Liver (tissue), 10 donors: ENCODE measurements at places on chromosomes 11 and 22. TPM values are rescaled to one million over a fixed set of nuclear protein-coding genes. Genes with fewer than 3 reads are reported as not detected.
A peak's percentile ranks its signal among the peaks of the same experiment; 100 is the strongest.

- no peaks in the 10 kb centered on the region for H3K4me1 ChIP-seq
- H3K27me3 ChIP-seq: no peaks in the 10 kb centered on the region
- H3K36me3 ChIP-seq: no peaks in the 10 kb centered on the region
- H3K27ac ChIP-seq: no peak overlapping the region
- no peak for DNase-seq
- H3K4me3 ChIP-seq: no peak overlapping the region
Observed at GRCh38 chr11:31030138-31030792, 339.3 kb downstream of the DCDC1 start.

- H3K27ac ChIP-seq: no peak overlapping the region
- H3K4me1 ChIP-seq: no peaks in the 10 kb centered on the region
- DNase-seq: no peak
- H3K27me3 ChIP-seq: no peaks in the 10 kb centered on the region
Observed at GRCh38 chr22:41810022-41810421, 9.5 kb downstream of the CCDC134 start.

- no peaks in the 10 kb centered on the region for H3K36me3 ChIP-seq
- H3K4me1 ChIP-seq: no peaks in the 10 kb centered on the region
- no peak overlapping the region for H3K4me3 ChIP-seq
- no peaks in the 10 kb centered on the region for H3K27me3 ChIP-seq
- DNase-seq: no peak
Observed at GRCh38 chr11:28017816-28018215, 90.1 kb downstream of the KIF18A start.

GRCh38 chr11:46560300-46560991 lies 33.4 kb downstream of the AMBRA1 start:
- peak overlapping the region; percentile 52 for H3K4me3 ChIP-seq
- no peak for DNase-seq
- H3K4me1 ChIP-seq: peaks cover 6% of the 10 kb centered on the region
- no peaks in the 10 kb centered on the region for H3K36me3 ChIP-seq

- H3K27me3 ChIP-seq: peaks cover 4% of the 10 kb centered on the region
- no peak overlapping the region for H3K27ac ChIP-seq
- no peak overlapping the region for H3K4me3 ChIP-seq
- H3K36me3 ChIP-seq: no peaks in the 10 kb centered on the region
Observed at GRCh38 chr11:121711236-121711635, 258.5 kb upstream of the SORL1-AS1 start.

- no peaks in the 10 kb centered on the region for H3K27me3 ChIP-seq
- no peak for DNase-seq
- no peaks in the 10 kb centered on the region for H3K36me3 ChIP-seq
- no peak overlapping the region for H3K4me3 ChIP-seq
Observed at GRCh38 chr11:60360621-60361020, 17.7 kb upstream of the MS4A7 start.

- H3K27ac ChIP-seq: no peak overlapping the region
- no peak overlapping the region for H3K4me3 ChIP-seq
- no peaks in the 10 kb centered on the region for H3K27me3 ChIP-seq
- H3K36me3 ChIP-seq: peaks cover 2% of the 10 kb centered on the region
- peaks cover 14% of the 10 kb centered on the region for H3K4me1 ChIP-seq
Observed at GRCh38 chr11:35388061-35388460, 31.3 kb downstream of the SLC1A2 start.

DNA sequence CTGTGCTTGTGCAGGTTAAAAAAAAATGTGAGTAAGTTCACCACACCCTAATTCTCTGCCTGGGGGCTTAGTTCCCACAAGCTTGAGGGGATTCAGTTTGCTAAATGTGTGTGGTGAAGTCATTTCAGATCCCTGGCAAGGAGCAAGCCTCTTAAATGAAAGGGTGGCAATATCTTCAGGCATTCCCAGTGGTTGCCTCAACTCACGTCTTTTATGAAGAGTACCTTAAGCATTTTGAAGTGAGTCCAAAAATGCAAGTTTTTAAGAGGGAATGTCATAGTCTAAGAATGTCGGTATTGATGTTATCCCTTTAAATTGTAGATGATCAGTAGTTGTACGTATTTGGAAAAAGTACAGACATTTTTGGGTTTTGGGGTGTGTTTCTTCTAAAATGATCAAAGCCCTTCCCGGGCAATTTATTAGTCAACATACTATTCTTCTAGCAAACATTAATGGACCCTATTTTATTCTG lies 4.9 kb downstream of the TCP11L1 start:
- no peaks in the 10 kb centered on the region for H3K36me3 ChIP-seq
- no peak for DNase-seq
- no peak overlapping the region for H3K27ac ChIP-seq
- peaks cover 11% of the 10 kb centered on the region for H3K4me1 ChIP-seq
- no peaks in the 10 kb centered on the region for H3K27me3 ChIP-seq
- H3K4me3 ChIP-seq: no peak overlapping the region

DNA sequence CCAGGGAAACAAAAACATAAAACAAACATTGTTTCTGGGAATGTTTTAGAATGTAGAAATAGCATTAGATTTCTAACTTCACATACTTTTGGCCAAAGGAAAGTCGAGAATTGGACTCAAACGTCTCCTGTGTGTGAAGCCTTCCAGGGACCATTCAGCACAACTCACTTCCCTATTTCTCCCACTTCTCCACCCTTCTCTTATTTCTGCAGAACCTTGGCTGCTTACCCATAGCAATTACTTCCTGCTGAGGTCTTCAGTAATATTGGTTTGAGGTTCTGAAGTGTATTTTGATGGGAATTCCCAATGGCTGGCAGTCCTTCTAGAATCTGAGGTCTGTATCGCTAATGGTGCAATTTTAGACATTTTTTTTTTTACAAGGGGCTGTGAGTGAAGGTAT lies 158.3 kb upstream of the SNX19 start:
- no peak for DNase-seq
- H3K27ac ChIP-seq: no peak overlapping the region
- H3K27me3 ChIP-seq: no peaks in the 10 kb centered on the region
- no peaks in the 10 kb centered on the region for H3K36me3 ChIP-seq
- no peak overlapping the region for H3K4me3 ChIP-seq
- no peaks in the 10 kb centered on the region for H3K4me1 ChIP-seq

GRCh38 chr22:17777005-17777716 lies 2.9 kb upstream of the BID start:
- DNase-seq: no peak
- no peaks in the 10 kb centered on the region for H3K27me3 ChIP-seq
- peaks cover 39% of the 10 kb centered on the region for H3K4me1 ChIP-seq
- no peaks in the 10 kb centered on the region for H3K36me3 ChIP-seq

- no peaks in the 10 kb centered on the region for H3K36me3 ChIP-seq
- no peak overlapping the region for H3K27ac ChIP-seq
- H3K4me3 ChIP-seq: no peak overlapping the region
- no peak for DNase-seq
- H3K27me3 ChIP-seq: peaks cover 4% of the 10 kb centered on the region
Observed at GRCh38 chr22:29717789-29718188, 2.0 kb upstream of the CABP7 start.

- H3K4me1 ChIP-seq: no peaks in the 10 kb centered on the region
- no peak for DNase-seq
- H3K4me3 ChIP-seq: no peak overlapping the region
- H3K27ac ChIP-seq: no peak overlapping the region
- no peaks in the 10 kb centered on the region for H3K36me3 ChIP-seq
Observed at GRCh38 chr11:102620818-102621561, 4.1 kb downstream of the MMP20 start.

- DNase-seq: peak; percentile 63
- H3K27me3 ChIP-seq: peaks cover 33% of the 10 kb centered on the region
- H3K4me1 ChIP-seq: peaks cover 4% of the 10 kb centered on the region
- H3K27ac ChIP-seq: no peak within 1 kb of the TSS
Observed at GRCh38 chr11:122981388-122982264, at the start of gene BSX. BSX (minus strand) TSS chr11:122981834; CDS start chr11:122981671, 163 bp downstream.

GRCh38 chr11:121801781-121802180 lies 314.2 kb downstream of the BLID start:
- no peak overlapping the region for H3K27ac ChIP-seq
- no peaks in the 10 kb centered on the region for H3K36me3 ChIP-seq
- no peak for DNase-seq
- no peaks in the 10 kb centered on the region for H3K27me3 ChIP-seq

DNA sequence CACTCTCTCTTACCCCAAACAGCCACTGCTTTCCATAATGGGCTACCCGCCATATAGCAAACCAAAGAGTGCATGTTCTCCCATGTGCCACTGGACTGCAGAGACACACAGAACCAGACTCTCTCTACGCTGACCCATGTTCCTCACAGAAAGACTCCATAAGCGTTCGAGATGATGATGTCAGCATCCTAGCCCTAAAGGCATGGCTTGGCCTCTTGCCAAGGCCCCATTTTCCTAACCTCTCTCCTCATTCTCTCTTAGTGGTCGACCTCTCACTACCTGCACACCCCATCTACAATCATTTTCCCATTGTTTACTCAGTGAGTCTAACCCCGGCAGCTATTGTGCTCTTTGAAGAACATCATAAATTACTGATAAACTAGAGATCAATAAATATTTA lies 4.9 kb downstream of the NDUFC2 start:
- H3K36me3 ChIP-seq: peaks cover 7% of the 10 kb centered on the region
- H3K4me1 ChIP-seq: peaks cover 17% of the 10 kb centered on the region
- H3K27me3 ChIP-seq: no peaks in the 10 kb centered on the region
- H3K27ac ChIP-seq: no peak overlapping the region

DNA sequence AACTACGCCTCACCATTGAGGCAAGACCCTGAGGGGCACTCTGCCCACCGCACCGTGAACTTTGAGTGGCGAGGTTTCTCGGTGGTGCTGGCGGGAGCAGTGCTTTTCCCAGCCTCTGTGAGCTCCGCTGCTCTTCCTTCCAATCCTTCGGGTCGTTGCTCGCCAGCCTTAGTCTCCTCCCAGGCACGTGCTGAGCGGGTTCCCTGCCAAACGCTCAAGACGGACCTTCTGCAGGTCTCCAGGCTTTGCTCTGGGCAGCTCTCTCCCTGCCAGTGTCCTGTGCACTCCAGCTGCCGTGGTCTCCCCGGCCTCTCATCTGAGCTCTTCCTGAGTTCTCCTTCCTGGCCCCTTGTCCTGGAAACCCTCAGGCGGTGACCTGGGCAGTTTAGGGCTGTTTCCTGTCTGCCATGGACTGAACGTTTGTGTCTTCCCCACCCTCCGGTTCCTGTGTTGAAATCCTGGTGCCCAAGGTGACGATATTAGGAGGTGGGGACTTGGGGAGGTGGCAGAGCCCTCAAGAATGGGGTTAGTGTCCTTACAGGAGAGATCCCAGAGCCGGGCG lies 11.2 kb upstream of the MUC6 start:
- no peak overlapping the region for H3K4me3 ChIP-seq
- no peak overlapping the region for H3K27ac ChIP-seq
- peaks cover 5% of the 10 kb centered on the region for H3K27me3 ChIP-seq
- H3K36me3 ChIP-seq: no peaks in the 10 kb centered on the region
- no peaks in the 10 kb centered on the region for H3K4me1 ChIP-seq
- DNase-seq: no peak

- DNase-seq: no peak
- H3K27ac ChIP-seq: no peak overlapping the region
- no peaks in the 10 kb centered on the region for H3K36me3 ChIP-seq
- H3K4me3 ChIP-seq: no peak overlapping the region
Observed at GRCh38 chr11:113286009-113286408, 28.4 kb upstream of the TTC12 start.

DNA sequence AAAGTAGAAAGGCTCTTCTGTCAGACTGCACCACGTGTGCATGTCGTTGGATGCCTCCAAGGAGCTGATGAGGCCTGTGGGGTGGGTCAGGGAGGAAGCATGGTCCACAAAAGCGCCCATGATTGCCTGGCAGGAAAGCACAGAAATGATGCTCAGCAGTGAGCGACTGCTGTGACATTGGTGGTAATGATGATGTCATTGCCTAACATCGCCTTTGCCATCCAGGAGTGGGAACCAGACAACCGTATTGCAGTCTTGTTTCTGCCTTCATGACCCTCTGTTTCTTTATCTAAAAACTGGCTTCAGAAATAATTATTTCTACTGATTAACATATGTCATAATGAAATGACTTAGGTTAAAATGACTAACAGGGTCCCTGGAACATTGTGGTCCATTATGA lies 477.8 kb upstream of the B3GAT1 start:
- H3K4me1 ChIP-seq: no peaks in the 10 kb centered on the region
- no peak overlapping the region for H3K27ac ChIP-seq
- H3K27me3 ChIP-seq: no peaks in the 10 kb centered on the region
- H3K4me3 ChIP-seq: no peak overlapping the region
- H3K36me3 ChIP-seq: no peaks in the 10 kb centered on the region
- DNase-seq: no peak

DNA sequence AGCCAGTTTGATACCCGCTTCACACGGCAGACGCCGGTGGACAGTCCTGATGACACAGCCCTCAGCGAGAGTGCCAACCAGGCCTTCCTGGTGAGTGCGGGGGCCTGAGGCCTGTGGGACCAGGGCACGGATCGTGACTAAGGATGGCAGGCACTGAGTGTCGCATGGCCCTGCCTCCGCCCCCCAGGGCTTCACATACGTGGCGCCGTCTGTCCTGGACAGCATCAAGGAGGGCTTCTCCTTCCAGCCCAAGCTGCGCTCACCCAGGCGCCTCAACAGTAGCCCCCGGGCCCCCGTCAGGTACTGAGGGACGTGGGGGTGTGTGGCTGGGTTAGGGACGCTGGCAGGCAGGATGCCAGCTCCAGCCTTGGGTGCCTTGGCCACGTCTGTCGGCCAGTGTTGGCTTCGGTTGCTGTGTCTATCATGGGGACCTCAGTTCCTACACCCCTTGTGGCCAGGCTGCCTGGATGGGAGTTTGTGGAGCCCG lies 3.0 kb downstream of the PTPRCAP start:
- DNase-seq: no peak
- no peaks in the 10 kb centered on the region for H3K27me3 ChIP-seq
- no peak overlapping the region for H3K27ac ChIP-seq
- H3K4me1 ChIP-seq: peaks cover 4% of the 10 kb centered on the region
- no peak overlapping the region for H3K4me3 ChIP-seq
- peaks cover 12% of the 10 kb centered on the region for H3K36me3 ChIP-seq

DNA sequence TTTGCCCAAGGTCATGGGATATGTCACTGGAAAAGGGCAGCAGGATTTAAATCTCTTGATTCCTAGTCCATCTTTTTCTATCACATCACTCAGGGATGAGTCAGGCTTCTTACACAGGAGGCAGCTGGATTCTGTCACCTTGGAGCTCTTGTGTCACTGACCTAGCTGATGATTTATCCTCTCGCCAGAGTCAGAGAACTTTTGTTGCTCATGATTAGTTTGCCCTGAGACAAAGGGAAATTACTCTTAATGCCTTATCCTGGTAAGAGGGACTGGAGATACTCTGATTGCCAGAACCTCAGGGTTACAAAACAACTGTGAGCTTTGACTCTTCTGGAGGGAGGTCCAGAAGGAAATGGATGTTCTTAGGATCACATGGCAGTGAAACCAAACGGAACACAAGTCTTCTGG lies 10.1 kb downstream of the COA4 start:
- H3K4me1 ChIP-seq: peaks cover 19% of the 10 kb centered on the region
- no peak overlapping the region for H3K27ac ChIP-seq
- H3K36me3 ChIP-seq: no peaks in the 10 kb centered on the region
- H3K4me3 ChIP-seq: no peak overlapping the region
- no peaks in the 10 kb centered on the region for H3K27me3 ChIP-seq

GRCh38 chr11:11552529-11553087 lies 69.2 kb downstream of the GALNT18 start:
- no peaks in the 10 kb centered on the region for H3K27me3 ChIP-seq
- DNase-seq: no peak
- no peaks in the 10 kb centered on the region for H3K36me3 ChIP-seq
- no peak overlapping the region for H3K27ac ChIP-seq

AQP11 gene
- 16.6 TPM for total RNA-seq

MS4A6E gene
- total RNA-seq: 0.75 TPM

GGTLC3 gene
- not detected for total RNA-seq

OR51I1 gene
- 0.33 TPM for total RNA-seq

BARX2 gene
- not detected for total RNA-seq

COPB1 gene
- total RNA-seq: 99.3 TPM

EXPH5 gene
- 0.47 TPM for total RNA-seq

ARHGEF12 gene
- total RNA-seq: 78.6 TPM

C22orf31 gene
- total RNA-seq: not detected

STK33 gene
- 0.67 TPM for total RNA-seq

C11orf52 gene
- total RNA-seq: 4.2 TPM
